ENCODE measurements at places on chromosomes 12 and 14.

- DNase-seq = no peak
These were observed 2.0 kb upstream of the PPP1CC start for GRCh38 chr12:110744601-110745264.

DNA sequence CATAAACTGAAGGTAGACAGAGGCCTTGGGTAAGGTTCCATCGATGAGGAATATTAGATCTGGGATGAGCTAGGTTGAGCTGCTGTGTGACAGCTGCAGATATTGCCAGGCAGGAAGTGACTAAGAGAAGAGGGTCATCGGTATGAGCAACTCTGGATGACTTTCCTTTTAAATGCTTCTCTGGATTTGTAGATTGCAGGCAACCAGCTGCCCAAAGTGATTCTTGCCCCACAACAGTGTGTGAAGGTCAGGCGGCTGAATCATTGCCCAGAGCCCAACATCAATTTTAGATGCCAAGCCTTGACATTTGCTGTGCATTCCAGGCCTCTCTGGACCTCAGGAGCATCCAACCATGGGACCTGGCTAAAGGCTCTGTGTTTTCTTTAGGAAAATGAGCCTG, 255.9 kb downstream of the DPF3 start:
- DNase-seq = no peak

- no peak for DNase-seq
These were observed 577.9 kb upstream of the TBX3 start for GRCh38 chr12:115261691-115262398.

DNA sequence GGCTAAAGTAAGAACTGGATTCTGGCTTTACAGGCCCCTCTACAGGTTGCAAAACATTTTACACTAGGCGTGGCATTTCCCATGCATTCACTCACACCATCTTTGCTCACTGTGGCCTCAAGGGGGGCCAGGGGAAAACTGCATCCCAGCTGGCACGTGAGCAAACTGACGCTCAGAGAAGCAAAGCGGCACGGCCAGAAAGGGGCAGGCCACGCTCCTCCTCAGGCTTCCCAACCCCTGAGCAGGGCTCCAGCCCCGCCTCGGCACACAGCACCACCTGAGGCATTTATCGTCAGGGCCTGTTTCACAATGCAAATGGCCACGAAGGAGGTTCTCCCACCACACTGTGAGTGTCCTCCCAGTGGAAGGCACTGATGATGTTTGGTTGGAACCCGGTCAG, 90.8 kb downstream of the BCL11B start:
- no peak for DNase-seq

DNA sequence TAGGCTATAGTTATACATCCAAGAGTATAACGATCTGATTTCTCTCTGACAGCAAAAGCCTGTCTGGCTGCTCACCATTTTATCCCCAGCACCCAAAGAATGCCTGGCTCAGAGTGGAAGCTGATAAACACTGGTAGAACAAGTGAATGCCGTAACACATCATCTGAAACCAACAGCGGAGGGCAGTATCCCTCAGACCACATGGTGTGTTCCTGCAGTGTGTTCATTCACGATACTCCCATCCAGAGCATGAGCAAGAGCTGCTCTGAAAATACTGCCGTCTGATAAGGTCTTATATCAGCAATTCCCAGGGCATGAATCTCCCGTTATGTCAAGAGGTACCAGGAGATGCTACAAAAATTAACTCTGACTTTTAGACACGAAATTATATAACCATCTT, 95.9 kb downstream of the TTC7B start:
- DNase-seq = no peak

GRCh38 chr14:74563233-74563585, 48.8 kb downstream of the LTBP2 start:
- DNase-seq = no peak

All from GM12891 (cell line).